ACHN (cell line): ENCODE measurements at places on chromosomes 5 and 9.

- DNase-seq, result no peak
These were observed 366.9 kb upstream of the IRX2 start for GRCh38 chr5:3118340-3118739.

DNA sequence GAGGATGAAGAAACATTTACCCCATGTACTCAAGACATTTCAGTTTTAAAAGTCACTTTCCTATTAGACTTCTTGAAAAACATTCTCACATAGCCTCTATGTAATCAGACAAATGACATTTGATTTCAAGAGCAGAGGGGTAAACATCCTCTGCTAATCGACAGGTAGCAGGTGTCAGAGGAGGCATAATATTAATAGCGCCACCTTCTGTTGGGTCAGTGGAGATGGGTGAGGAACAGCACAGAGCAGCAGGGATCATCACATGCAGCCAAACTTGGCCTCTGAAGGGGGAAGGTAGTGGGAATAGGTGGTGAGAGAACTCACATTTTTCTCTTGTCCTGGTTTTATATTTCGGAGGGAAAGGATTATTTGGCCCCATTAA is 3.3 kb upstream of the LSM11 start:
- peak; percentile 36 for DNase-seq

- DNase-seq, result peak; percentile 11
These were observed 18.8 kb downstream of the COL5A1 start for GRCh38 chr9:134660407-134660806.

DNA sequence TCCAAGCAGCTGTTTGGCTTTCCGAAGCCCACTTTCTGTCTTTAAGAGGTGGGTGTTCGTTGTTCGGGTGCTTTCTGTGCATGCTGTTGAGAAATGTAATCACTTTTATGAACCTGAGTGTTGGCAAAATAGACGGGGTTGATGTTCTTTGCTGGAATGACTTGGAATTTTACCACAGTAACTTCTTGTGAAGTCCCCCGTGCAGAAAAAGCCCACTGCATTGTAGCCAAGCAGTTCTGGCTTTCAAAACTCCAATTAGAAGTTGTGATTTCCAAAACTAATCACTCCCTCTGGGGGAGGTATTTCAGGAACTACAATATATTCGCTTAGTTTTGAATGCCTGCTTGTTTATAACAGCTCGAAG is 111.1 kb downstream of the PAM start:
- DNase-seq, result no peak

DNA sequence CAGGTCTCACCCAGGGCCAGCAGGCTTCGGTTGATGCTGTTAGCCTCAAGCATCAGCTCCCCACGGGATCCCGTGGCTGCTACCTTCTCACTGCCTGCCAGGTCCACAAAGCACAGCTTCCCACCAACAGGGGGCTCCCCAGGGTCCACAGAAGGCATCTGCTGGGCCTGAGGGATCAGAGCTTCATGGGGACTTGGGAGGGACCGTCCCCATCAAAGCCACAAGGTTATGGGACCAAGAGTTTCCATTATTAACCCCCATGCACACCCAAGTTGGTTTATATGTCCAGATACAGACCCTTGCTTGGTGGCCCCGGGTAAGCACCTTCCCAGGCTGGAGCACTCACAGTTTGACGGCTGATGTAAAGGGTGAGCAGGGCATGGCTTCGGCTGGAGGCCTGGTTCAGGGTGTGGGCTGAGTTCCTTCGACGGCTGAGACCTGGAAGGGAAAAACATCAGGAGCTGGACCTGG is 3.0 kb downstream of the KIF12 start:
- DNase-seq, result no peak

DNA sequence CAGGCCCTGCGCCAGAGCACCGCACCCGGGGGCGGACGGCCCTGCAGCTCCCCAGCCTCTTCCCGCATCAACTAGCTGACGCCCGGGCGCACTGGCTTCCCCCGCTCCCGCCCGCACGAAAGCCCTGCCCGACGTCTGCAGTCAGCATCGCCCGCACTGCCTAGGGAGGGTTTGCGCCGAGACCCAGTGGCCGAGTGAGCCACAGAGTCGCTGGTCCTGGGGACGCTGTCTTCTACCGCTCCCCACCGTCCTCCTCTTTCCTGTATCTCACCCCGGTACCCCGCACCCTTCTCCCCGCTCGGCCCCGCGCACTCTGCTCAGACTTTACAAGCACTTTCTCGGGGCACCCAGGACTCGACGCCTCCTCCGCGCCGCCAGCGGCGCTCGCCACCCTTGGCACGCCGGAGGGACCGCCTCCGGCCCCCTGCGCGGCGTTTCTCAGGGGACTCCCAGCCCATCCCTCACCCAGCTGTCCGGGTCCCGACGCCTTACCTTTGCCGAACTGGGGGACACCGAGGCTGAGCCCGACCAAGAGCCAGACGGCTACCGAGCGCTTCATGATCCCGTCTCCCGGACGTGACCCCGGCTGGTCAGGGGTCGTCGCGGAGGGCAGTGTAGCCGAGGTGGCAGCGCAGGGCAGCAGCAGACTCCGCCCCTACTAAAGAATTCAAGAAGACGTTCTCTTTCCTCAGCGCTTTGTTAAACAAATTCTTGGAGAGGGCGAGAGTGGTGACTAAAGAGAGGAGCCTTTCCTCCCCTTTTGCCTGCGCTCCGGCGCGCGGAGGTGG is 670 bp downstream of the EDIL3 start:
- DNase-seq, result peak; percentile 64

GRCh38 chr5:10235350-10235749 is 14.3 kb downstream of the ATPSCKMT start:
- peak; percentile 75 for DNase-seq

DNA sequence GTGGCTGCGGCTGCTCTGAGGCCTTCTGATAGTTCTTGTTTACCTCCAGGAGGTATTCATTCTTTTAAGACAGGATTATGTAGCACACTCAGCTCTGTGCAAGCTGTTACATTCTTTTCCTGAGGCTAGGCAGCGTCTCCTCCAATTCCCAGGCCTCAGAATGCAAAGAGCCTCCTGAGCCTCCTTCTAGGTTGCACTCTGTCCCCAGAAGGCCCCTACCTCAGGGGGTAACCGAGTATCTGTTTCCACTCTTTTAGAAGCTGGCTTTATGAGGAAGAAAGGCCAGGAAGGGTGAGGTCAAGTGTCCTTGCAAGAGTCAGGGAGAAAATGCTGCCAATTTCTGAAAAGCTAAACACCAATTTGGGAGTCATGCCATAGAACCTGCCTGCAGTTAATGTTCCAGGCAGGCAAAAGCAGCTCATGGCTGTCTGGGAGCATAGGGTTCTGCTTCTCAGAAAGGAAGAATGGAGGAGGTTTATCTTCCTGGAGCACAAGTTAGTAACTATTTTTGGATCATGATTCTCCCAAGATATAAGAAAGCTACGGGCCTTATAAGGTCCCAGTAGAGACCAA is 178.9 kb downstream of the SEMA6A start:
- no peak for DNase-seq

DNA sequence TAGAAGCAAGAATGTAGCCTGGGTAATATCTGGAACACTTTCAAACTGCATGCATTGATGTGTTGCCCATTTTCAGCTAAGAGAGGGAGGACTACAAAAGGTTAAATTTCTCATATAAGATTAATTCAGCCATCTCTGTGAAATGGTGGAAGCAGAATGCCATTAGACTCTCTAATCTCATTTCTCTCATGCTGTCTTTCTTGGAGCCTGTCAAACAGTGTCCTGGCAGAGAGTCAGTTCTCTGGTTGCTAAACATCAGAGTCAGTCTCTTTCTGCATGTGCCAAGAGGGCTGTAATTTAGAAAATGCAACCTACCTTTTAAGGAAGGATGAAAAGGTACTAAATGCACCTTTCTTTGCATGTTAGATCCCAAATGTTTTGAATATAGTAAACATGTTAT is 910 bp upstream of the GARNL3 start:
- DNase-seq, result no peak

DNA sequence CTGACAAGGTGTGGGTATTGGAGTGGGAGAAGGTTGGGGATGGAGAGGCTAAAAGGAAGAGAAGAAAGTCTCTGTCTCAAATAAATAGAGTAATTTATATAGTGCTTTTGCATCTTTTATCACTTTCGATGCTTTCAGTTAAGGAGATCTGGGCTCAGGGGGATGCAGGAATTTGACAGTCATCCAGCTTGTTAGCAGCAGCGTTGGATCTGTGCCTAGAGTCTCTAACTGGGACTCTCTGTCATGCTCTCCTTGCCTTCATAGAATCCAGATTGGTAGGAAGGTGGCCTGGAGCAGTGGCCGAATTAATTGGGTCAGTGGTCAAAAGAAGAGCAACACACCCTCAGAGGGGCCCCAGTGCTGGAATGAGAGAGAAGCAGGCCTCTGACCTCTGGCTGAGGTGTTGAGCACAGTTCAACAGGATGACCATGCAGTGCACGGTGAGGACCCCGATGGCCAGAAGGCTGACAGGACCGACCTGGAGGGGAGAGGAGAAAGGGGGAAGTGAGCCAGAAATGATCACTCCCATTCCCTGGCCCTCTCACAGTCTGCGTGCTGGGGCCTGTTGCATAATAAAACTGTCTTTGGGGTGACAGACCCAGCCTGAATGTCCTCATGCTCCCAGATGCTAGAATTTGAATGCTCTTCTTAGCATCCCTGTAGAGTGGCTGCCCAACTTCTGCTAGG is 7.6 kb downstream of the SLC36A3 start:
- no peak for DNase-seq

DNA sequence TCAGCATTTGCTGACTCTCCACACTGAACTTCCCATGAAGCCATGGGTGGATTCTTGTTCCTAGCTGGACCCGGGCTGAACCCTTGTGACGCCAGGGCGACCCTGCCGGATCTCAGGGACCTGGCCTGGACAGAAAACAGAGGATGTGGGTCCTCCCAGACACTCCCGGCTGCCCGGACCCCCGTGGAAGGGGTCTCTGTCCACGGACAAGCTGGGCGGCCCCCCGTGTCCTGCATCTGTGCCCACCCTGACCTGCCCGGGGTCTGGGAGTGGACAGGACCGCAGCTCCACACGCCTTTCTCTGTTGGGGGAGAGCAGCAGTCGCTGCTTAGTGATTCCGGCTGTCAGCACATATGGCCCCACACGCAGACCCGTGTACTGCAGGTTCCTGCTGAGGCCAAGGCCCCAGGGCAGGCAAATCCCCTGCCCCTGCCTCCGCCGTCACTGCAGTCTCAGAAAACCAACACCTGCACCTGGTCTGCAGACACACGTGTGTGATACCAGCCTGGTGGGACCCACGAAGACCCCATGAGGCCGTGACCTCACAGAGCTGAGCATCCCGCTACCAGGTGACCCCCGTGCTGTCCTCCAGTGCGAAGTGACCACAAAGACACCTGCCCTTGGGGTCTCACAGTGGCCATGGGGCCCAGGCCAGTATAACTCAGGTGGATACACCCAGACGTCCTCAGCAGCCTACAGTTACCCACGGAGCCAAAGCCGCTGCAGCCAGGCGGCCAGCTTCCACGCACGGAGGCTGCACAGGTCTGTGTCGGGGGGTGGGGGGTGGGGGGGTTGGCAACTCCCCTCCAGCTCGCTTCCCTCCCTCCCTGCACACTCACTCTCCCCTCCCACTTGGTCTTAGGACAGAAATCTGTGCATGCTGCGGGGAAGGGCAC is 50.6 kb downstream of the NKD2 start:
- DNase-seq, result no peak

- DNase-seq, result no peak
These were observed 30.3 kb downstream of the FAM240B start for GRCh38 chr9:38689678-38690077.

DNA sequence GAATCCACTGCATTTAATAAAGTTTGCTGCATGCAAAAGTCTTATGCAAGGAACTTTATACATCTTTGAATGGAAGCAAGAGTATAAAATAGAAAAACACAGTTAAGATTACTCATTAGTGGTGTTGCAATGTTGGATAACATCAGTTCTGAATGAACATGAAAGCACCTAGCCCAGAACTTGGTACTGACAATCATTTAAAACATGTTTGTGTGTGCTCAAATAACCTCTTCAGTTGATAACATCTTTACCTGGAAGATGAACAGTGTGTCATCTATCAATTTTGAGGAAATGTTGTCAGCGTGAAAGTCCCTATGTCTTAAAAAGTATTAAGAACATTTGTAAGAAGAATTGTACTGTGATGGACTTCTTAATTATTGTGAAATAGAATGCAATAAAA is 370.4 kb upstream of the GRAMD2B start:
- no peak for DNase-seq

DNA sequence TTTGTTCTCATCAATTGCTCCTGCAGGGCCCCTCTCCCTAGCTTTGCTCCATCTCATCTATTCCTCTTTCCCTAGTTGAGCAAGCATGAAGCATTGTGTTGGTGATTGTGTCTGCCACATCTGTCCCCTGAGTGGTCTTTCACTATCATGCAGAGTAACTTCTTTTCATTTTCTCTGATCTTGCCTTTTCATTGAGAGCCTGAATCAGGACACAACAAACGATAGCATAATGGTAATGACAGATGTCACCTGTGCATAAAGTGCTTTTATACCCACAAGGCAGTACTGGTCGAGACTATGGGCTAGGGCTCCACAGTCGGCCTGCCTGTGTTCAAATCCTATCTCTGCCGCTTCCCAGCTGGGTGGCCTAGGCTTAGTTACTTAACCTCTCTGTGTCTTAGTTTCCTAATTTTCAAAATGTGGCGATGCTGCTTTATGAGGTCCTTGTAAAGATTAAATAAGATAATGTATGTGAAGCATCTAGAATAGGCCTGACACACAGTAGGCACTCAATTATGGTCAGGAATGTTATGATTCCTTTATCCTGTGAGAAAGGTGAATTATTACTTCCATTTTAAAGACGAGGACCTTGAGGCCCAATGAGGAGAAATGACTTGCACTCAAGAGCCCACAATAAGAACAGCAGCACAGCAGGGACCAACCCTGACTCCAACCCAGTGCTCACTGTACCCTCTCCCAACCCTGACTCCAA is 137.1 kb upstream of the ZNF618 start:
- DNase-seq, result no peak
